Activated CD8-positive, alpha-beta memory T cell treated with anti-CD3 and anti-CD28 coated beads for 1 hour (primary cell): ENCODE measurements at places on chromosomes 4 and X.

GRCh38 chr4:26005764-26006163 is 91.7 kb downstream of the SMIM20 start:
- DNase-seq = no peak

DNA sequence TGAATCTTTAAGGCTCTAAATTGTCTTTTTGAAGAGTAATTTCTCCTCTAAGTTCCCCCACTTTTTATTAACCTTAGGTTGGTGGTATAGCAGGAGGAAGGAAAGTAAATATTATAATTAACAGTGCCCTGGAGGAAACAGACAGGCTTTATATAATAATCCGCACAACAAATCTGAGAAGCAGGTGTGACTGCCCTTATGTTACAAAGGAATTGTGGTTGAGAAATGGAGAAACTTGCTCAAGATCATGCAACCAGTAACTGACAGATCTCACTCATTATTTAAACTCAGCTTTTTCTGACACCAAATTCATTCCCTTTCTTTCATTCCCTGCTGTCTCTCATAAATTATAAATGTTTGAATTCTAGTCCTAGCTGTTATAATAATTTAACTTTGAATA is 282.0 kb downstream of the PPP3CA start:
- no peak for DNase-seq

DNA sequence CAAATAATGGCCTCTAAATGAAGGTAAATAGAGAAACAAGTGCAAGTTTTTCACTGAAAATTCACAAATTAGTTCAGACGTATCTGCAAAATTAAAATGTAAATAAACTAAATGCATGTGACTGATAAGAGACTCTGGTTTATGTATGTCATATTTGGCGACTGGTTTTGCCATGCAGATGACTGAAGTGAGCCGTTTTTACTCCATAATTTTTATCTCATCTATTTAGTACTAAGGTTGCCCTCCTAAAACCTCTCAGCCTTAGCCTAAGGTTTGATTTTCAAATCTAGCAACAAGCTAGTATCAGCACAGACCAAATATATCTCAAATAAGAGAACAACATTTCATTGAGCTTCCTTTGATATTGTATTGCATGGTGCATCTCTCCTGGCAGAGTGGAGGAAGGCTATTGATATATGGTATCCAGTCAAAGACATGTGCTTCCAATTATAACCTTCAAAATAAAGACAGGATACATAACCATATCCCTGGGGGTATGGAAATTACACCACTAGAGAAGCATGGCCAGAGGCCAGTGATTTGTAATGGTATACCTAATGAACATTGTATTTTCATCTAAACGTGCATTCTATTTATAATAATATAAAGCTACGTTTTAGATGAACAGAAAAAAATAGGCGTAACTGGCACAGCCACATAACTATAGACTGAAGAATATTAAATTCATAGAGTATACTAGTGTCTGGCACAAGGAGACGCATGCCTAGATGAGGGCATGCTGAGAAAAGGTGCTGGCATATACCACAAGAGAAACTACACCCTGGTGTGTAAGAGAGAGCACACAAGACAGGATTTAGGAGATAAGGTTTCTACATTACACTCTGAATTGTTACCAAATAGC is 392.6 kb upstream of the INTU start:
- no peak for DNase-seq

- no peak for DNase-seq
Measured at GRCh38 chr4:1041147-1041935, 29.9 kb downstream of the FGFRL1 start.

DNA sequence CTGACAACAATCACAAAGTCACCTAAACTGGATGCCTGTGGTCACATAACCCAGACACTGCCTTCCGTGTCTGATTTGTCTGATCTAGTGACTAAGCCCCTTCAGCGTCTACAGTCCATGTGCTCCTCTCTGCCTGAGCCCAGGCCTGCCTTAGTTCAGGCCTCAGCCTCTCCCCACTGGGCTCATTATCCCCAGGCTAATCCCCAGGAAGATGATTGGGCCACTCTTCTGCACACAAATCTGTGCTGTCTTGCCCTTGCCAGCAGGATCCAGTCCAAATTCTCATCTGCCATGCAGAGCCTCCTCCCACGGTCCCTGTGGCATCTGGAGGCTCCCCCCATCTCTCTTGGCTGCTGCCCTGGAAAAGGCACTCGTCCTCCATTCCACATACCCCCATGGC is 96.5 kb downstream of the SLC2A9 start:
- DNase-seq = no peak

DNA sequence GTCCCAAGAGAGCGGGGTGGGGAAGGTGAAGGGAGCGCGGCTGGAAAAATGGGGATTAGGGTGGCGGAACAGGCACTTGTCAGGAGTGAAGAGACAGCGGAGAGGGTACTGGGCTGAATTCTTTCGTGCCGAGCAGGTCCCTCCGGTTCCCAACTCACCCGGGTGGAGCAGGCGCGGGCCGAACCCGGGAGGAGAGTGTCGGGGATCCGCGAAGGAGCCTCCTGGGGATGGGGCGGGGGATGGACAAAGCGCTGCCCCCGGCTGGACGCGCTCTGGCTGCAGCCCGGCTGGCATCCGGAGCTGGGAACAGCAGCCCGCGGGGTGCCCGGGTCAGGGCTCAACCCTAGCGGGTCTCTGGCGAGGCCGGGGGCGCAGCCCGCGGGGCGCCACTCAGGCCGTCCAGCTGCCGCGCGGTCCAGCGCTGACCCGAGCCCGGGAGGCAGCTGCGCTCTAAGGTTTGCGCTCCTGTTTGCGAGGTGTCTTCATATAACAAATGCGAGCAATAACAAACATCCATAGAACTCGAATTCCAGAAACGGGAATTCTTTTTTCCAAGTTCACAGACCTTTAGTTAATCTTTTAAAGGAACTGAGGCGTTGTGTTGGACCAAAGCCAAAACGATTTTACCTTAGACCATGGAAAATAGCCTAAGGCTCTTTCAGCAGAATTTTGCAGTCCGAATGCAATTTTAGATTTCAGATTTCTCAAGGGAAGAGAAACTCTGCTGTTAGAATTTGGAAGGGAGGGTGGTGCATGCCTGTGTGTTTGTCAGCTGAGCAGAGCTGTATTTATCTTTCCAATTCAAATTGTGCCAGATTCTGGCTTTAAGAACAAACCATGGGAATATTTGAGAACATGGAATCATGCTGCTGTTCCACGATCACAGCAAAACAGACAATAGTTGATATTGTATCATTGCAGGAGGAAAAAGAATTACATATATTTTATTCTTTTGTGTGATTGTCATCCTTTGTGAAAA is 744 bp downstream of the NPY5R start:
- no peak for DNase-seq

DNA sequence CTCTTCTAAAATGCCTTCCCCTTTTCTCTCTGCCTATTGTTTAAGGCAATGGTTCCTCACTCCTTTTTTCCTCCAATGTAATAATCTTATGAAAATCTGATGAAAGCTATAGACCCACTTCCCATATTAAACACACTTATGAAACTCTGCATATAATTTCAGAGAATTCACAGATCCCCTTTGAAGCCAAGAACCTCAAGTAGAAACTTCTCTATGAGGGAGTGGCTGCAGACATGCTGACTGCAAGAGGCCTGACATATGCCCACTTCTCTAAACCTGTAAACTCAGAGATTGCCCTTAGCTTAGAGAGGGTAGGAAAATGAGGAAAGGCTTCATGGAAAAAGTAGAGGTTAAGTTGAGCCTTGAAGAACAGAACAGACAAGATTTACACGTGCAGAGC is 37.6 kb downstream of the TAB3 start:
- DNase-seq = no peak
